ENCODE measurements at places on chromosomes 2 and 18.
A peak's percentile ranks its signal among the peaks of the same experiment; 100 is the strongest.

DNA sequence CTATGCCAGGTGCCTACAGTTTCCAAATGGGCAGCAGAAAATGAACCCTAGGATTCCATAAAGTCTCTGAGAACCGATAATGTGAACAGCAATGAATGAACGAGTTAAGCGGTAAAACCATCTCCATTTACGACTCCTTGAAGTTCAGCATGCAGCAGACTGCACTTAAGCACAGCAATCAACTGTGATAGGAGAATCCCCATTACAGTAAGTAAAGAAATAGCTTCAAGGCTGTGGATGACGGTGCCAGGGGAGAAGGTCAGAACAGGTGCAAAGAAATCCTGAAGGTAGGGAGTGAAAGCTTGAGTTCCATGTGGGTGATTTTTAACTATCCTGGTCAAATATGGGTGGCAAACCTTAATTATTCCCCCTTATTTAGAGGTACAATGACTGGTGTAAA is 444.4 kb downstream of the NCKAP5 start:
- no peaks in the 10 kb centered on the region for H3K27me3 ChIP-seq
- no peak for DNase-seq
- H3K36me3 ChIP-seq, result no peaks in the 10 kb centered on the region
- no peaks in the 10 kb centered on the region for H3K4me1 ChIP-seq

GRCh38 chr18:58125183-58125582 is 81.2 kb downstream of the NEDD4L start:
- H3K4me3 ChIP-seq, result no peak overlapping the region
- no peak overlapping the region for H3K27ac ChIP-seq
- DNase-seq, result no peak
- peaks cover 7% of the 10 kb centered on the region for H3K36me3 ChIP-seq

DNA sequence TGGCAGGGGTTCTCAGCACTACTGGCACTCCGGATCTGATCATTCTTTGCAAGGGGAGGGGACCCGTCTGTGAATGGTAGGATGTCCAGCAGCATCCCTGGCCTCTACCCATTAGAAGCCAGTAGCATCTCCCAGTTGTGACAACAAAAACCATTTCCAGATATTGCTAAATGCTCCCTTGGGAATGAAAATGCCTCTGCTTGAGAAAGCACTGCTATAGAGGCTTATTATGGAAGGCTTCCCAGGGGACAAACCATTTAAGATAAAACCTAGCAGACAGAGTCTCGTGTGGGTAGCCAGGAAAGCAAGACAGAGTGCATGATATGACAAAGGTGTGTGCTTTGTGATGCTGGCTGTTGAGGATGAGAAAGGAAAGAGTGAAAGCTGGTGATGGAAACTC is 273.7 kb downstream of the TMX3 start:
- no peak for DNase-seq
- no peaks in the 10 kb centered on the region for H3K4me1 ChIP-seq
- no peak overlapping the region for H3K27ac ChIP-seq
- peaks cover 7% of the 10 kb centered on the region for H3K36me3 ChIP-seq
- no peak overlapping the region for H3K4me3 ChIP-seq

GRCh38 chr2:146287281-146287680 is 1557.5 kb upstream of the ACVR2A start:
- H3K4me3 ChIP-seq, result no peak overlapping the region
- H3K36me3 ChIP-seq, result peaks cover 14% of the 10 kb centered on the region
- no peaks in the 10 kb centered on the region for H3K27me3 ChIP-seq
- DNase-seq, result no peak
- H3K27ac ChIP-seq, result no peak overlapping the region

GRCh38 chr2:88707003-88707402 is 15.5 kb downstream of the RPIA start:
- H3K4me3 ChIP-seq, result no peak overlapping the region
- no peak for DNase-seq
- no peak overlapping the region for H3K27ac ChIP-seq
- H3K27me3 ChIP-seq, result no peaks in the 10 kb centered on the region
- H3K4me1 ChIP-seq, result no peaks in the 10 kb centered on the region

- H3K4me1 ChIP-seq, result no peaks in the 10 kb centered on the region
- no peak for DNase-seq
- no peak overlapping the region for H3K4me3 ChIP-seq
- no peaks in the 10 kb centered on the region for H3K27me3 ChIP-seq
- no peak overlapping the region for H3K27ac ChIP-seq
Measured at GRCh38 chr2:182906454-182906853, 40.0 kb upstream of the FRZB start.

DNA sequence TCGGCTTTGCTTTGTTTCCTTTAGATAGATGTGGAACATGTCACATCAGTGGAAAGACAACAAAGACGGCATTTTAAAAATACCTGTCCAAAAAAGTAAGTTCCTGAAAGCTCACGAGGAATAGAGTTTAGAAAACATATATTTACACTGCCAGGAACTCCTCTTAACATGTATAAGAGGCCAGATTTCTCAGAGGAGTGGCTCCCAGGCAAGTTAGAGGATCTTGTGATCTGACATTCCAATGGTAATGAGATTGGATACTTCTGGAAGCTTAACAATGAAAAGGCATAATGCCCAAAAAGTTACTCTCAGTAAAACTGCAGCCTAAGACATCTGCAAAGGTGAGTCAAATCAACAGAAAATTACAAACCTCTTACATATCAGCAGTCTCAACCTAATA is 77.1 kb downstream of the CYRIA start:
- H3K4me3 ChIP-seq, result no peak overlapping the region
- no peaks in the 10 kb centered on the region for H3K27me3 ChIP-seq
- H3K36me3 ChIP-seq, result no peaks in the 10 kb centered on the region
- H3K27ac ChIP-seq, result peak overlapping the region; percentile 18
- H3K4me1 ChIP-seq, result peaks cover 3% of the 10 kb centered on the region

DNA sequence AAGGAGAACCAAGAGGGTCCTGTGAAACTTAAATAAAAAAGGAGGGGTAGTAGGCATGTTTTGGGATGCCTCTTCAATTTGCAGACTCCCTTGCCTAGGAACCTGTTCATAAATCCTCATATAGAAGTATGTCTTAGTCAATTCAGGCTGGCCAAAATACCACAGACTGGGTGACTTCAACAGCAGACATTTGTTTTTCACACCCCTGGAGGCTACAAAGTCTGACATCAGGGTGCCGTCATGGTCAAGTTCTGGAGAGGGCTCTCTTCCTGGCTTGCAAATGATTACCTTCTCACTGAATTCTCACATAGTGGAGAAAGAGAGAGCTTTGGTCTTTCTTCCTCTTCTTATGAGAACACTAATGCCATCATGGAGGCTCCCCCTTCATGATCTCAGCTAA is 4.1 kb upstream of the TCF4 start:
- H3K4me3 ChIP-seq, result no peak overlapping the region

GRCh38 chr18:35050705-35051195 is 9.5 kb downstream of the MAPRE2 start:
- H3K4me1 ChIP-seq, result peaks cover 6% of the 10 kb centered on the region
- no peak for DNase-seq
- no peak overlapping the region for H3K27ac ChIP-seq
- peaks cover 5% of the 10 kb centered on the region for H3K36me3 ChIP-seq
- peak overlapping the region; percentile 10 for H3K4me3 ChIP-seq

- H3K27me3 ChIP-seq, result no peaks in the 10 kb centered on the region
- no peaks in the 10 kb centered on the region for H3K36me3 ChIP-seq
Measured at GRCh38 chr18:21196426-21196825, 45.6 kb upstream of the GREB1L start.

DNA sequence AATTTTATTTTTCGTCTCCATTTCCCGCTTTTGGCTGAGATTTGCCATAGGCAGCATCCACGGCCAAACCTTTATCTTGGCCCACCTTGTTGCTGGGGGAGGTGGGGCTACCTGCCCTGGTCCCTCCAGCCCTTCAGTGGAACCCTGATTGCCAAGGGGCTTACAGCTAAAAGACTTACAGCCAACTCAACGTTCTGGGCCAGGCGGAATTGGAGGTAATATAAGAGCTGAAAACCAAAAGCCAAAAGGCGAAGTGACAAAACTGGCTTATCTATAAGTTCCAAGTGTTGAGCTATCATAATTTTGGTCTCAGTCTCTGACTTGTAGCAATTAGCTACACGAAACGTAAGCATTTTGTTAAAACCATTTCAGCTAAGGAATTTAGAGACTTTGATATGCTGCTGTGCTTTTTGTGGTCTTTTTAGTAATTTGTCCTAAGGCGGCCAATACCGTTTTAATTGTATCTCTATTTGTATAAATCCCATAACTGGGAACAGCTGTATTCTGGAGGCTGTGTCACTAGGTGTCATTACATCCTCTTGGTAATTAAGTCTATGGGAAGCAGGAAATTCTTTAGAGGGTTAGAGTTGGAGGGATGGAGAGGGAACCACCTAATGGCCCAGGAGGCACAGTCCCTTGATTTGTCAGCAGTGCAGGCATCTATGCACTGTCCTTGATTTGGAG is 24.0 kb downstream of the PDCD1 start:
- H3K4me3 ChIP-seq, result no peak overlapping the region
- H3K27me3 ChIP-seq, result no peaks in the 10 kb centered on the region
- H3K4me1 ChIP-seq, result no peaks in the 10 kb centered on the region
- DNase-seq, result no peak
- H3K27ac ChIP-seq, result no peak overlapping the region

GRCh38 chr2:37645362-37645761 is 26.1 kb downstream of the CDC42EP3 start:
- no peak overlapping the region for H3K4me3 ChIP-seq
- H3K27me3 ChIP-seq, result no peaks in the 10 kb centered on the region
- H3K36me3 ChIP-seq, result peaks cover 59% of the 10 kb centered on the region
- no peak for DNase-seq
- no peaks in the 10 kb centered on the region for H3K4me1 ChIP-seq

GRCh38 chr2:108945969-108946368 is 43.1 kb downstream of the EDAR start:
- H3K4me1 ChIP-seq, result no peaks in the 10 kb centered on the region
- peaks cover 9% of the 10 kb centered on the region for H3K36me3 ChIP-seq
- DNase-seq, result no peak

DNA sequence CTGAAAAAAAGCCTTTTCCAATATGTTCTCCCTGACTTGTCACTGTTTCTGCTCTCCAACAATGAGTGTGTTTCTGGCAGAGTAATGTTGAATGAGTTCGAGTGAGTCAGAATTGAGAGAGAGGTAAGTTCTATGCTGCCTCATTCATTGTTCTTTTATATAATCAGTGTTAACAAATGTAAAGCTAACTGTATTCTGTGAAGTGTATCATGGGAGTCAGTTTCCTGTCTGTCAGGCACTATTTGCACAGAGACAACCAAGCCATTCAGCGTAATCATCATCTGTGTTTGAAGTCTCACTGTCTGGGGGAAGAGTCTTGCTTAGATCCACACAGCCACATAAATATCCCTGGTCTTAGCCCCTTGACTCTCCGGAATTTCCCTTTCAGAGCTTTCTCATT is 22.0 kb upstream of the UPP2 start:
- no peak overlapping the region for H3K27ac ChIP-seq
- peaks cover 2% of the 10 kb centered on the region for H3K36me3 ChIP-seq
- no peaks in the 10 kb centered on the region for H3K27me3 ChIP-seq
- no peaks in the 10 kb centered on the region for H3K4me1 ChIP-seq
- no peak overlapping the region for H3K4me3 ChIP-seq
- DNase-seq, result no peak

DNA sequence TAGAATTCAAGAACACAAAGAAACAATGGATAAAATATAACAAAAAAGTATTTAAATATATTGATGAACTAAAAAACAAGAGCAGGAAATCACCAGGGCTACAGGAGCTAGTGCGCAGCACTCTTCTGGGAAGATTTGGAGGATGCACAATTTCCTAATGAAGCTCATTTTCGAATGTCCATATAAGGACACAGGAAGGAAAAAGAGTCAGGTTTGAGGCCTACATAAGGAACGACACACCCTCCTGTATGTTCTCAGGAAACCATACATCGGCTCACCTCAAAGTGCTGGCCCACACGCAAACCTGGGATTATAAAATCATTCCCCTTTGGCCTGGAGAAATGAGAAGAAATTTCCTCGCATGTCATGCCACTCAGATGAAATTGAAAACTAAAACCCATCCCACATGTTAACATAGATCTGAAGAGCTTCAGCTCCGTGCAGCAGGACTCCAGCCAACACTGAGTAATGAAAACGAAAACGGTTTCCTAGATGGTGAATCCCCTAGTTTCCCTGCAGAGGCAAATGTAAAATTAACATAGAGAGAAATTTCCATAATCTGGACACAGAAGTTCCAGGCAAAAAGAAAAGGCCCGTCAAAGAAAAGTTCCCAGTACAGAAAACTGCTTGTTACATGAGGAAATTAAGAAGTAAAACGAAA is 825.8 kb downstream of the SOCS6 start:
- no peaks in the 10 kb centered on the region for H3K36me3 ChIP-seq
- H3K4me1 ChIP-seq, result no peaks in the 10 kb centered on the region
- H3K4me3 ChIP-seq, result no peak overlapping the region
- no peak overlapping the region for H3K27ac ChIP-seq
- DNase-seq, result no peak

DNA sequence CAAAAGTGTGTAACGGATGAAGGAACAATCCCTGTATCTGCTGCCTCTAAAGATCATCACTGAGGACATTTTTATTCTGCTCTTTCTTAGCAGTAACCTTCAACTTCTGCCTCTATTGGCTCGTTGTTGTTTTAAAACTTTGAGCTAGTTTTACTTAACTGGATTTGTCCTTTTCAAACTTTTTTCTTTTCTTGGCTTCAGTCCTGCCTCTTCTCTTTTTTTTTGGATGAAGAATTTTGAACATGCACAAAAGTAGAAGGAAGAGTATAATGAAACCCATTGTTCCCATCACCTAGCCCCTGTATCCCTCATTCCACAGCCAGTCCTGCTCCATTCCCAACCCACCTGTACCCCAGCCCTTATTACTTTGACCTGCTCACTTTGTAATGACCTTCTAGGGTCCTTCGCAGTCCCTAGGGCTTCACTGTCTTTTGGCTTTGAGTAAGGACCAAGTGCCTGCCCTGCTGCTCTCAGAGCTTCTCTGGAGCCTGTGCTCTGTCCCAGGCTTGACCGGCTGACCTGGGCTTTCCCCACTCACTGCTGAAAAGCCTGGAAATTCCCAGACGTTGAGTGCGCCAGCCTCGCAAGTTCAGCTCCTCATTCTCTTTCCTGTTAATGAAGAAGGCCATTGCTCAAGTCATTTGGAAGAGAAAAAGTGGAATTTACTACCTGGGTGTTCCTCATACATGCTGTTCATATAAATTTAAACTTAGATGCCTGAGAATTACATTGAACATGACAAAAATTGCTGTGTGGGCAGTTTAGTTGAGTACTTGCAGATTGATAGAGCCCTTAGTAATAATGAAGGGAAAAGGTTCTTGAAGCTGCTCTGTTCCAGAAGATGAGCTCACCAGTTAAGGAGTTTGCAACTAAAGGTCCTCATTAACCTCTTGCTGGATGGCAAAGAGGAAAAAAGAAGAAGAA is 149.3 kb upstream of the ALPP start:
- no peak overlapping the region for H3K4me3 ChIP-seq
- H3K4me1 ChIP-seq, result peaks cover 6% of the 10 kb centered on the region
- DNase-seq, result no peak
- H3K27me3 ChIP-seq, result no peaks in the 10 kb centered on the region

- H3K36me3 ChIP-seq, result no peaks in the 10 kb centered on the region
- DNase-seq, result no peak
- H3K27me3 ChIP-seq, result no peaks in the 10 kb centered on the region
- H3K4me1 ChIP-seq, result no peaks in the 10 kb centered on the region
- no peak overlapping the region for H3K27ac ChIP-seq
Measured at GRCh38 chr2:8086357-8086756, 595.5 kb upstream of the ID2 start.

- no peak overlapping the region for H3K27ac ChIP-seq
- H3K4me1 ChIP-seq, result no peaks in the 10 kb centered on the region
- no peaks in the 10 kb centered on the region for H3K27me3 ChIP-seq
- peaks cover 12% of the 10 kb centered on the region for H3K36me3 ChIP-seq
Measured at GRCh38 chr2:113390124-113390849, 47.2 kb upstream of the ZNG1B start.

Measured in H9 (cell line).